ENCODE measurements at places on chromosomes 3 and 15. TPM values are rescaled to one million over a fixed set of nuclear protein-coding genes. Genes with fewer than 3 reads are reported as not detected.
A peak's percentile ranks its signal among the peaks of the same experiment; 100 is the strongest.

DNA sequence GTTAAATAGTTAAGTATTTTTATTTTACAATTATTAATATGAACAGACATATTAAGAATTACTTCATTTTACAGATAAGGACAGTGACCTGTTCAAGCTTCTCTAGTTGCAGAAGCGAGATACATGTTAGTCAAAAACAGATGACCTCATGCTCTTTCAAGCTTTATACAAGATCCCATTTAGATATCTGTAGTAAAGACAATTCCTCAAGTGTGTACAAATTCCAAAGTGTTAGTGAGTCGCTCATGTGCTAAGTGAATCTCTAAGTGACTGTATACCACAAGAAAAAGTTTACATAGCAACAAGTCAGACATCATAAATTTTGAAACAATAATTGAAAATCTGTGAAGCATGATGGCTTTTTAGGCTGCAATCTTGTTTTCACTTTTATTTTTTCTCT, 293.8 kb downstream of the ROBO1 start:
- no peaks in the 10 kb centered on the region for H3K36me3 ChIP-seq
- H3K27ac ChIP-seq = no peak overlapping the region
- DNase-seq = no peak
- no peak overlapping the region for H3K4me3 ChIP-seq
- H3K4me1 ChIP-seq = no peaks in the 10 kb centered on the region

DNA sequence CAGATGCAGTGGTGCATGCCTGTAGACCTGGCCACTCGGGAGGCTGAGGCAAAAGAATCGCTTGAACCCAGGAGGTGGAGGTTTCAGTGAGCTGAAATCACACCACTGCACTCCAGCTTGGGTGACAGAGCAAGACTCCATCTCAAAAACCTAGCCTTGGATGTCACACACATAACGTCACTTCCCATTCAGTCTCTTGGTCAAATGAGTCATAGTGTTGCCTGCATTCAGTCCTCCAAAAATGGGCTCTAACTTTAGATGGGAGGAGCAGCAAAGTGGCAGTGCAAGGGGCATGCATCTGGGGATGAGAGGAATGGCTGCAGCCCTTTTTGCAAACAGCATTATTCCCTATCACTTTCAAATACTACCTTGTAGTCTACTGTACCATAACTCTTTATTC, 62.9 kb upstream of the AGBL1 start:
- H3K27ac ChIP-seq = no peak overlapping the region
- no peak overlapping the region for H3K4me3 ChIP-seq
- H3K4me1 ChIP-seq = peaks cover 7% of the 10 kb centered on the region
- H3K27me3 ChIP-seq = no peaks in the 10 kb centered on the region

DNA sequence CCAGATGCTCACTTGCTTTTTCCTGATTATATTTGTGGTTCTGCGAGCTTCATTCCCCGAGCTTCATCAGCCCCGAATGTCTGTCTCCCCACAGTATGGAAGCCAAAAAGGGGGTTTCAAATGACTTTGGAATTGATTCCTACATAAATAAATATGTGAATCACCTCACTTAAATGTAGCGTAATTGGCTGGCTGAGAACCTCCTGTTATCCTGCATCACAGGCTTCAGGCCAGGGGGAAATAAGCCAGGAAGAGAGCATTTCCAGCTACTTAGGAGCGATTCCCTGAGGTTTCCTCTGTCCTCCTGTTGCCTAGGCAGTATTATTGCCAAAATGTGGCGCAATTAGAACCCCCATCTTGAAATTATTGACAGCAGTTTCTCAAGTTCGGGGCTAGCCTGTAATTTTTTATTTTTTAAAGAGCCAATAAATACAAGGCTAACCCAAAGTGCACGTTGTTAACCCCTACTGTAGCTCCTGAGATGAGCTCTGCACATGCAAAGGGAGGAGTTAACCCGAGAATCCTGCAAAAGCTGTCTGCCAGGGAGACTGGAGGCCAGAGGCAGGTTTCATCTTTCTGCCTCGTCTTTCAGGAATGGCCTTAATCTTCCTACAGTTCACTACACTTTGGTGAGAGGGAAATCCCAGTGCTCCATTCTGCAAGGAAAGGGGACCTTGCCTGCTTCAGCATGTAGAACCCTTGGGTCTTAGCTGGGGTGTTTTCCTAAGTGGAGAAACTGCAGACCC, 148.2 kb downstream of the ADAMTS9 start:
- H3K4me1 ChIP-seq = peaks cover 22% of the 10 kb centered on the region
- no peaks in the 10 kb centered on the region for H3K36me3 ChIP-seq
- peak overlapping the region; percentile 42 for H3K27ac ChIP-seq
- peak; percentile 55 for DNase-seq
- no peaks in the 10 kb centered on the region for H3K27me3 ChIP-seq

DNA sequence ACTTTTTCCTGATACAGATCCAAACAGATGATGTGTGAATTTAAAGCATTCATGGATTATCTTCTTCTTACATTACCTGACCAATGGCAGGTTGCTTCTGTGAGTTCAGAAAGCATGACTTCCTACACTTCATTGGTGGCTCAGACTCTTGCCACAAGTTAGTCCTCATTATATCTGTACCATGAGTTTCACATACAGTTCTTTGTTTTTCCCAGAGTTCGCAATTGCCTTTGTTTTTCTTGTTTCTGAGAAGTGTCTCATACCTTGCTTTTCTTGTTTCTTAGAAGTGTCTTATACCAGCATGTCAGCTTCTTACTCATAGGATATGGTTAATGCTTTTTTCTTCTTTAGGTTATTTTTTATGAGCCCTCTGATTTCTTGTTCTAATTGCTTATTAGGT, 133.8 kb upstream of the TLE3 start:
- H3K4me3 ChIP-seq = no peak overlapping the region
- no peaks in the 10 kb centered on the region for H3K4me1 ChIP-seq

- no peaks in the 10 kb centered on the region for H3K36me3 ChIP-seq
- no peaks in the 10 kb centered on the region for H3K27me3 ChIP-seq
- no peak overlapping the region for H3K4me3 ChIP-seq
- peaks cover 17% of the 10 kb centered on the region for H3K4me1 ChIP-seq
These were observed 3.1 kb downstream of the PPP1R2 start for GRCh38 chr3:195540027-195540426.

DNA sequence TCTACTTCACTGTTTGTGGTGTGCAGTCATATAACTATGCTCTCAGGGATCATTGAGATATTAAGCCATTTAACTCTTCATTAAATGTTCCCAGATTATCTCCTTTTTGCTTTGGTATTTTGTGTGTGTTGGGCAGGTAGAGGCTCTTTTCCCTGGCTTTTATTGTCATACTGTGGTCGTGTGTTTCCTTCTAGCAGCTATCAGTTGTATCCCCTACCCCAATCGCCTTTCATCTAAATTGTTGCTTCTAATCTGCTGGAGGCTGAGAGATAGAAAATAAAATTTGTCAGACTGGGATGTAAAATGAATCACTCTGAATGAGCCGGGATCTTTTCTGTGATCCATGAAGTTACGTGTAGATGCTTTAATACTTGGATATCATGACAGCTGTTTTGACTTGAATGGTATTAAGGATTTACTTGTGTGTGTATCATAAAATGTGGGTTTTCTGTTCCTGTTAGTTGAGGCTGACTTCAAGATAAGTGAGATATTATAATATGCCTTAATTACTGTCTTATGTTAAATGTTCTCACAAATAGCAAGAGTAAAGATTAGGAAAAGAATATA, 9.2 kb downstream of the NFKBIZ start:
- H3K27me3 ChIP-seq = no peaks in the 10 kb centered on the region
- no peak overlapping the region for H3K4me3 ChIP-seq
- H3K36me3 ChIP-seq = no peaks in the 10 kb centered on the region
- no peak for DNase-seq

DNA sequence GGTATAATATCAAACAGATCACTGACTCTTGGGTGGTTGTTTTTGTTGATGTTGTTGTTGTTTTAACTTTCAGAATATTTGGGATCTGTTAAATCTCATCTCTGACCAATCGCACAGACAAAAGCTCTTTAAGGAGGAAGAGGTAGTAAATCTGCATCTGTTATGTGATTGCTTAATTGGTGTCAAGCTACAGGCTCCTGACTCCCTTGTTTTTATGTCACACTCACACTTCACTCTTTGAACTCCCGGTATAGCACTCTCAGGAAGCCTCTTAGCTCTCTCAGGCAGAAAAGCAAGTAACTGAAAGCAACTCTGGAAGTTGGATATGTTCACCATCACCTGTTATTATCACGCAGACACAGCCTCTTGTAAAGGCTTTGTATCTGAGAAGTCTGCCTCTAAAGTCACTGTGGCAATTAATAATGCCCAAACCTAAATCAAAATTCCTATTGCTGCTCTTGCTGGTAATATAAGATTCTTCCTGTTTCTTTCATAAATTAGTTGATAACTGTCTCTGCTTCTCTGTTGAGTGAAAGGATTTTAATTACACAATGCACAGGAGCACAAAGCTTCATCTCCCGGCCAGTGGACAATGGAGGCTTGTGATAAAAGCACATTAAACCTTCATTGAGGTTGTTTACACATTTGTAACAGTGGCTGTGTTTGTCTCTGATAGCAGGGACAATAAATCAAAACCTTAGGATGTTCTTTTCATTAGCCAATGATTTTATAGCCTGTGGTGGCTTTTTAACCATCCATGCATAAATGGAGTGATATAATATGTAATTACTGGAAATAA, 576.7 kb downstream of the MFSD1 start:
- H3K27me3 ChIP-seq = no peaks in the 10 kb centered on the region
- no peaks in the 10 kb centered on the region for H3K4me1 ChIP-seq
- no peak for DNase-seq
- no peak overlapping the region for H3K4me3 ChIP-seq

GRCh38 chr15:56973463-56973862, 55.0 kb downstream of the TCF12 start:
- no peaks in the 10 kb centered on the region for H3K27me3 ChIP-seq
- H3K4me1 ChIP-seq = peaks cover 18% of the 10 kb centered on the region
- no peak overlapping the region for H3K4me3 ChIP-seq

- DNase-seq = no peak
- H3K4me1 ChIP-seq = no peaks in the 10 kb centered on the region
- no peak overlapping the region for H3K27ac ChIP-seq
- no peak overlapping the region for H3K4me3 ChIP-seq
- H3K36me3 ChIP-seq = no peaks in the 10 kb centered on the region
These were observed 185.8 kb upstream of the PRICKLE2 start for GRCh38 chr3:64411101-64411500.

GRCh38 chr3:159502986-159503385, 485.6 kb upstream of the IL12A start:
- no peaks in the 10 kb centered on the region for H3K4me1 ChIP-seq
- no peak overlapping the region for H3K4me3 ChIP-seq
- no peaks in the 10 kb centered on the region for H3K27me3 ChIP-seq
- no peak for DNase-seq

DNA sequence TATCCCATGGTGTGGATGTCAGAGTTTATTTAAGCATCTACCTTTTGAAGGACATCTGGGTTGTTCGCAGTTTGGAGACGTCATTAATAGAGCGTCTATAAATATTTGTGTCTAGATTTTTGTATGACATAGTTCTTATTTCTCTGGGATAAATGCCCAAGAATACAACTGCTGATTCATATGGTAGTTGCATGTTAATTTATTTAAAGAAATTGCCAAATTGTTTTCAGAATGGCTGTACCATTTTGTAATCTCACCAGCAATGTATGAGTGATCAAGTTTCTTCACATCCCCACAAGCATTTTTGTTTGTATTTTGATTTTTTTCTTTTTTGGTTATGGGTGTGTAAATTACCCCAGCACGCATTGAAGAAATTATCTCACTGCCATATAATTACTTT, 656.9 kb downstream of the NTRK3 start:
- no peaks in the 10 kb centered on the region for H3K27me3 ChIP-seq
- no peak for DNase-seq
- no peaks in the 10 kb centered on the region for H3K4me1 ChIP-seq
- H3K4me3 ChIP-seq = no peak overlapping the region
- no peak overlapping the region for H3K27ac ChIP-seq

- no peak for DNase-seq
- H3K4me3 ChIP-seq = no peak overlapping the region
- no peak overlapping the region for H3K27ac ChIP-seq
- no peaks in the 10 kb centered on the region for H3K36me3 ChIP-seq
These were observed 8.6 kb downstream of the GABRR3 start for GRCh38 chr3:98026425-98027084.

GRCh38 chr3:126472277-126473006, 3.2 kb downstream of the ZXDC start:
- no peaks in the 10 kb centered on the region for H3K27me3 ChIP-seq
- peaks cover 27% of the 10 kb centered on the region for H3K4me1 ChIP-seq
- DNase-seq = peak; percentile 86
- no peaks in the 10 kb centered on the region for H3K36me3 ChIP-seq

GRCh38 chr3:55858727-55859126, 371.6 kb upstream of the WNT5A start:
- DNase-seq = no peak
- no peaks in the 10 kb centered on the region for H3K27me3 ChIP-seq
- H3K4me1 ChIP-seq = peaks cover 20% of the 10 kb centered on the region
- H3K36me3 ChIP-seq = no peaks in the 10 kb centered on the region
- H3K4me3 ChIP-seq = no peak overlapping the region
- H3K27ac ChIP-seq = peak overlapping the region; percentile 71

DNA sequence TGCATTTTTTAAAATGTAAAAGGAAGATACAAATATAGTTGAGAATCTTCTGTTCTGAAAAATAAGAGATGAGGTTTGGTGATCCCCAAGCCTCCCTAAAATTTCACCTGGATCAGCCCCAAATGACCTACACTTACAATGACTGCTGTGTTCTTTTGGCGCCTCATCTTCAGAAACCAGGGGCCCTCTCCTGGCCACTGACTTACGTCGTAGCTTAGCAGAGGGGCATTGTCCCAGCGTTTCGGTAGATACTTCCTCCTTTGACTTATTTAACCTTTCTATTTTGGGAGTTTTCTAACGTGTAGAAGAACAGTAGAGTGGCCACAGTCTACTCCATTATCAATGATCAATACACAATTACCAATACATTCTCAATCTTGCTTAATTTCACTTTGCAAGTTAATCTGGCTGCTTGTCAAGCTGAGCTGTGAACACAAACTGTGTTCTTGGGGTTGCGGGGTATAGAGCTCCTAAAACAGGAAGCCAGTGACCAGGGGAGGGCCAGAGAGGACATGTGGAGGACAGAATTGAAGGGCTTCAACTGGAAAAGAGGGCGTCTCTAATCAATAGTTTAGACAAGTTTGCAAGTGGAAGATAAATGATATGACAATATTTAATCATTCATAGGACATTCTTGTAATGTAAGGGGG, 419.5 kb downstream of the LPP start:
- H3K27ac ChIP-seq = no peak overlapping the region
- H3K36me3 ChIP-seq = no peaks in the 10 kb centered on the region
- H3K4me1 ChIP-seq = peaks cover 3% of the 10 kb centered on the region
- H3K27me3 ChIP-seq = no peaks in the 10 kb centered on the region

- H3K36me3 ChIP-seq = no peaks in the 10 kb centered on the region
- no peaks in the 10 kb centered on the region for H3K27me3 ChIP-seq
- H3K27ac ChIP-seq = no peak overlapping the region
- no peak overlapping the region for H3K4me3 ChIP-seq
These were observed 57.2 kb downstream of the OXNAD1 start for GRCh38 chr3:16322189-16322588.

Gene GOLGA8N
- 3.2 TPM for total RNA-seq

Gene CD96
- total RNA-seq = 0.28 TPM

Gene PDZRN3
- 42.9 TPM for total RNA-seq

Gene C3orf49
- total RNA-seq = not detected

Gene ARGFX
- not detected for total RNA-seq

Gene ANKDD1A
- 3.6 TPM for total RNA-seq

Gene RCN2
- 147 TPM for total RNA-seq

Gene CCRL2
- 1.5 TPM for total RNA-seq

Gene PLCL2
- 14.2 TPM for total RNA-seq

Gene DOCK3
- 0.77 TPM for total RNA-seq

Gene SAMMSON
- not detected for total RNA-seq

Gene KLHL6
- 0.16 TPM for total RNA-seq

Gene MTMR10
- 19.6 TPM for total RNA-seq

Gene SH2D7
- total RNA-seq = not detected

Gene COLQ
- total RNA-seq = 0.27 TPM

Data from hepatocyte (in vitro differentiated cells).